ENCODE measurements at places on chromosomes 12 and 14. TPM values are rescaled to one million over a fixed set of nuclear protein-coding genes. Genes with fewer than 3 reads are reported as not detected.

The TAS2R46 gene
- total RNA-seq = 2.2 TPM

The AMN gene
- total RNA-seq = not detected

The MFAP5 gene
- total RNA-seq = 61.0 TPM

The DLGAP5 gene
- 0.10 TPM for total RNA-seq

The TSPAN8 gene
- 10.8 TPM for total RNA-seq

The SLCO1A2 gene
- not detected for total RNA-seq

The TOMM20L gene
- not detected for total RNA-seq

The LMO3 gene
- total RNA-seq = 80.4 TPM

The MUCL1 gene
- total RNA-seq = not detected

The NELL2 gene
- 0.52 TPM for total RNA-seq

The FRMD6 gene
- total RNA-seq = 33.1 TPM

The RASSF8 gene
- total RNA-seq = 113 TPM

The COL2A1 gene
- total RNA-seq = not detected

The RNASE1 gene
- 363 TPM for total RNA-seq

The GPR84 gene
- total RNA-seq = 1.6 TPM

The RNASE7 gene
- not detected for total RNA-seq

The TTC7B gene
- 60.5 TPM for total RNA-seq

The INSM2 gene
- total RNA-seq = not detected
